PC-3 (cell line): ENCODE measurements at places on chromosomes 16 and 17. TPM values are rescaled to one million over a fixed set of nuclear protein-coding genes. Genes with fewer than 3 reads are reported as not detected.

KRTAP2-2 gene
- not detected in 2 replicates for total RNA-seq

ZNF385C gene
- 0.04 and 0.17 TPM in 2 replicates for total RNA-seq

MYL11 gene
- not detected in 2 replicates for total RNA-seq

SCIMP gene
- not detected in 2 replicates for total RNA-seq

DNA sequence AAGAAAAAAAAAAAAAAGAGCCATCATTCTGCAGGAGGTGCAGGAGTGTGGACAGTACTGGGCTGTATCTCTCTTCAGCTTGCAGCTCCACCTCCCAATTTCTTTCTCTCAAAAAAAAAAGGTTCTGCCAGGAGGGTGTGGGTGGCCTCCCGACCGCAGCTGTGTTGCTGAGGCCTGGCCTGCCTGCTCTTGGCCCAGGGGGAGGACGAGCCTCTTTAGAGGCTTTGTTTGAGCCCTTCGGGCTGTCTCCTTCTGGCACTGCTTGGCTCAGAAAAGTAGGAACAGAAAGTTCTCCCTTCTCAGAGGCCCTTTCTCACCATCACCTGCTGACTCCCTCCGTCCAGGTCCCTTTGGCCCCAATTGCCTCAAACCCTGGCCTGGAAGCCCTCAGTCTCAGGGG lies 22.2 kb upstream of the C17orf107 start:
- no peak for DNase-seq

- DNase-seq = peak; percentile 40
Observed at GRCh38 chr16:85055493-85056210, 28.1 kb downstream of the KIAA0513 start.
